ENCODE measurements at places on chromosomes 7 and 10.
A peak's percentile ranks its signal among the peaks of the same experiment; 100 is the strongest.

GRCh38 chr10:109889867-109890266 lies 33.4 kb downstream of the XPNPEP1 start:
- DNase-seq = no peak

GRCh38 chr10:68084469-68084868 lies 9.4 kb upstream of the HERC4 start:
- DNase-seq = no peak

DNA sequence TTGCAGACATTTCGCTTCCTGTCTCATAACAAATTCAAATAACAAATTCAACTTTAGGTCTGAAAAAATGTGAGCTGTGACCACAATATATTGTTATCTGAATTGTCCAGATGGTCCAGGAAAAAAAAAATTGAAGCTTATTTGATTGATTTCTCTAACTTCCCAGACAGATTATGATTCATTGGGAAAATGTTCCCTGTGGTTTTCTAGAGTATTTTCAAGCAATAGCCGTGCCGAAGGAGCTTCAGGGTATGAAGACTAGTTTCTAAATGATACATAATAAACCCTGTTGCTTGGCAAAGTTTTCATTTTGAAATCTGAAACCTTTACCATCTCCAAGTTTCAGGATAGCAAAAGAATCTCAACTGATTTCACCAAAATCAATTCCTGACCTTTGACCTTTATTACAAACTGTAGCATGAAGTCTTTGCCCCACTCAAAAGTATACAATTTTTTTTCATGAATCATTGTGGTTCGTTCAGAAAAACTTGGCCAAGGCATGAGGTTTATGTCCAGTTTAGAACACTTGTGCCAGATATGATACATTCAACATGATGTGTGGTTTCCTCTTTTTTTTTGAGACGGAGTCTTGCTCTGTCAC lies 109.9 kb downstream of the JCAD start:
- no peak for DNase-seq

DNA sequence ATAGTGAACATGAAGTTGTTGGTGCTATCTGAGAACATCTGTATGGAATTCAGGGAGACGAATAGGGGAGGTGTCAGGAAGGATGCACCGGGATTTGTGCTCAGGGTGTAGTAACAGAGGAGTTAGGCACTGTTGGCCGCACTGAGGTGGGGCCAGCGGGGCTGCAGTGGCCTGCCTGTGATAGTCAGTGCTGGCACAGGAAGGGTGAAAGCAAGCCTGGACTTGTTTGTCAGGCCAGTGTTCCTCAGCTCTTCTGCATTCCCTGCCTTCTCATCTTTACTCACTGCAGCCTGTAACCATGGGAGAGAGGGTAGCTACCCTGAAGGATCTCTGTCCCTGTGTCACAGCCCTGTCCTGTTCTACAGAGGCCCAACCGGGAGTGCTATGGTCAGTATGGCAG lies 81.3 kb downstream of the SH2D4B start:
- DNase-seq = no peak

- DNase-seq = no peak
Measured at GRCh38 chr10:94493463-94493862, 52.1 kb upstream of the HELLS start.

DNA sequence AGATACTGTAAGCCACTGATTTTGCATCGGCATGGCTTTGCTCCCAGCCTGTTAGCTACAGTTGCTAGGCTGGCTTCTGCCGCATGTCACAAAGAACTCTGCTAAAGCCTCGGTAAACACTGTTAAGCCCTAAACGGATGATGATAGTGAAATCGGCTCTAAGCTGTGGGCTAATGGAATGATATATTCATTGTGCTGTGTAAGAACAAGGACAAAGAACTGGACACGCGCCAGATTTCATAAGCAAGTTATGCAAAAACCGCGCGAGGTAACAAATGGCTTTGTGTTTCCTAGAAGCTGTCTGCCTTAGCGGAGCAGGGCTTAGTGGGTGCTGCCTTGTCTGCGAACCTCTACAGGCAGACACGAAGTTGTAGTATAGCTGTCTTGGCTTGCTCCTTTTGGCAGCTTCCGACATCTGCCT lies 331.3 kb upstream of the COBL start:
- peak; percentile 17 for DNase-seq

GRCh38 chr7:100472121-100472851 lies 6.7 kb downstream of the TSC22D4 start:
- no peak for DNase-seq

GRCh38 chr7:132243463-132243862 lies 332.8 kb downstream of the PLXNA4 start:
- no peak for DNase-seq

- DNase-seq = no peak
Measured at GRCh38 chr7:128105228-128106022, 74.2 kb upstream of the LRRC4 start.

DNA sequence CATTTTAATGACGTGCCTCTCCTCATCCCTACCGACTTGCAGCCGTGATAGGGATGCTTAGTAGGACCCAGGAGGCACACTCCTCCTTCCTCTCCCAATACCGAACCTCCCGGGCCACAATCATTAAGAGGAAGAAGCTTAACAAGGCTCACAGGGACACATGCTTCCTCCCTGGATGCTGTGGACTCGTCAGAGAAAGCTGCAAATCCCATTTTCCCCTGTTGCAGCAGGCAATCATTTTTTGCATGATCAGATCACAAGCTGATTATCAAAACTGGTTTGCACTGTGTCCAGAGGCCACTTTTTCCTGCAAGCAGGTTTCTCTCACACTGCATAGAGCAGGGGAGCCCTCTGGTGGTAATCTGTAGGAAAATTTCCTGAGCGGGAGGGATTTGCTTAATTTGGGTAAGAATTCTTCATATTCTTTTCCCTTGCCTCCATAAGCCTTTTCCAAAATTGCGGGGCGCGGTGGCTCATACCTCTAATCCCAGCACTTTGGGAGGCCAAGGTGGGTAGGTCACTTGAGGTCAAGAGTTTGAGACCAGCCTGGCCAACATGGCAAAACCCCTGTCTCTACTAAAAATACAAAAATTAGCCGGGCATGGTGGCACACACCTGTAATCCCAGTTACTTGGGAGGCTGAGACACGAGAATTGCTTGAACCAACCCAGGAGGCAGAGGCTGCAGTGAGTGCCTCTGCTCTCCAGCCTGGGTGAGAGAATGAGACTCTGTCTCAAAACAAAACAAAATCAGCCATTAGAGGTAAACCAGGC lies 16.1 kb upstream of the LAMB4 start:
- DNase-seq = peak; percentile 82

DNA sequence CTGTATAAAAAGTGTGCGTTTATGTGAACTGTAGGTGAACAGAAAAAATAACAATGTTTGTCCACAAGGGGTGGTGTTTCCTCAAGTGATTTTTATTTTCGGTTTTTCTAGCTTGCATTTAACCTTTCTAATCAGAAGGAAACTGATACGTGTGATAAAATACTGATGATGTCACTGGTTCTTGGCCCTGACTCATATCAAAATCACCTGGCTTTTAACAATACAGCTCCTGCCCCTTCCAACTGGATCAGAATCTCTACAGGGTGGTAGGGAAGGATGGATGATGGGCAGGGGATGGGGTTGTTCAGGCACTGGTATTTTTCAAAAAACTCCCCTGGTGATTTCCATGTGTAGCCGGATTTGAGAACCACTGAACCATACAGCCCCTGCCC lies 10.9 kb downstream of the NPFFR1 start:
- DNase-seq = peak; percentile 25

DNA sequence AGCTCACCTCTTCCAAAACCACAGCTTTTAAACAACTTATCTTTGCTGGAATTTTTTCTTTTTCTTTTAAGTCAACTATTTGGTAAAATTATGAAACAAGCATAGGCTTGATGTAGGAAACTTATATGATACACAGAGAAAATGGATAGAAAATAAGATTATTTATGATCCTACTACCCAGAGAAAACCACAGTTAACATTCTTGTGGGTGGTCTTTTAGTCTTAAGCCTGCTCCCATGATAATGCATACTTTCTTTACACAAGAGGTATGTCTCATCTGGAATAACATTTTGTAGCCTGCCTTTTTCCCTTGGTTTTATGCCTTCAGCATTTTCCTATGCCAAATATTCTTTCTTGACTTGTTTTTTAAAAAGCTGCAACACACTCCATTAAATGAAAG lies 21.4 kb downstream of the PLPP4 start:
- no peak for DNase-seq

DNA sequence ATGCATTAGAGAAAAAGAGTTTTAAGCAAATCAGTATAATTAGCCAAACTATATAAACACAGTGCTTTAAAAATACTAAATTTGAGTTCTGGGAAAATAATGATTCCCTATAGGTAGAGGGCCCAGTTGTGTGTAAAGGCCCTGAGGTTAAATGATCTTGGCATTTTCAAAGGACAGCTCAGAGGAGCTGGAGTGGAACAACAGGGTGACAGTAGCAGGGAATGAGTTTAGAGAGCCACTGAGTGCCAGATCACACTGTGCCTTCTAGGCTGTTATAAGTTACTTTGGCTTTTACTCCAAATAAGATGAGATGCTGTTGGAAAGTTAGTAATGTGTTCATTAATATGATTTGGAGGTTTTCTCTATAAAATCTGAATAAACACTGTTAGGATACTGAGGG lies 34.6 kb downstream of the VWDE start:
- DNase-seq = no peak

GRCh38 chr10:109877546-109877945 lies 45.8 kb downstream of the XPNPEP1 start:
- DNase-seq = no peak

GRCh38 chr7:156174428-156174827 lies 362.2 kb upstream of the SHH start:
- no peak for DNase-seq

- DNase-seq = no peak
Measured at GRCh38 chr10:11236234-11236633, 218.6 kb downstream of the CELF2 start.

DNA sequence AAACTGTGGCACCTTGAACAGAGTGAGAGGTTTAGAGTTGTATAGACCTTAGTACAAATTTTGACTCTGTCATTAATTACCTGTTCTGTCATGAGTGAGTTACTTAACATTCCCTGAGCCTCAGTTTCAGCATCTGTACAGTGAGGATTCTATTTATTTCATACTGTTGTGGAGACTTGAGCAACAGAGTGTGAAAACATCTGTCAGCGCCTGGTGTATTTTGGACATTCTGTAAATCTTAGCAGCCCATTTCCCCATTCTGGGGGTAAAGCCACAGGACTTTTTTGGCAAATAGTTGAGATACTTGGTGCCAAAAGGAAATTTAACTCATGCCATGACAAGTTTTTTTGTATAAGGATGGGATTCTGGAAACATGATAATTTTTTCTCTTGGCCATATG lies 94.8 kb downstream of the AUTS2 start:
- no peak for DNase-seq

DNA sequence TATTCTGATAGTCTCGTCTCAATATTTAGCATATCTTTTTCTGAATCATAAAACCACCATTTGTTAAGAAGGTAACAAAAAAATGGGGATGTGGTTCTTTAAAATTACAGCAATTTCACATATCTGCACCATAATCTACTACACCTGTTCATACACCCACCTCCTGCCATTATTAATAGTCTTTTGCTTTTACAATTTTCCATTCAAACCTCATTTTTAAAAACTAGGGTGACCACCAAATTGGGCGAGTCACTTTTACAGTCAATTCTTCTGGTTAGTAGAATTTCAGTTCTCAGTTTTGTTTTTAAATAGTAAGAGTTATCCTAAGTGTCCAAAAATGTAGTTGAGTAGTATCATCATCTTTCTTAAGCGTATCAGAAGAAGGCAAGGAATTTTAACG lies 48.4 kb upstream of the GSAP start:
- no peak for DNase-seq

GRCh38 chr10:7043055-7043653 lies 367.7 kb downstream of the SFMBT2 start:
- no peak for DNase-seq

- no peak for DNase-seq
Measured at GRCh38 chr7:151454305-151454704, 14.4 kb upstream of the CRYGN start.

DNA sequence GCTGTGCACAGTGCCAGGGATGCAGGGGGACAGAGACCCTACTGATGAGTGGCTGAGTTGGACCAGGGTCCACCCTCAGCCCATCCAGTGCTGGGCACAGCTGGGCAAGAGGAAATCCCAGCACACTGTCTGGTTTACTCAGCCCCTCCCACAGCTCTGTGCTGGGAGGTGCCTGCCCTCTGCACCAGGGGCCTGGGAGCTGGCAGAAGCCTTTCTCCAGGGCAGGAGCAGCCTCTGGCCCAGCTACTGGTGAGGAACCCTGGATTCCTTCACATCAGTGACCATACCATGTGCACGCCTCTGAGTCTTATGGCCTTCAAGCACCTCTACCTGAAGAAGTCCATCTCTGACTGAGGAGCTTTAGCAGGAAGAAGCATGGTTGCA lies 25.9 kb upstream of the C10orf71 start:
- no peak for DNase-seq

DNA sequence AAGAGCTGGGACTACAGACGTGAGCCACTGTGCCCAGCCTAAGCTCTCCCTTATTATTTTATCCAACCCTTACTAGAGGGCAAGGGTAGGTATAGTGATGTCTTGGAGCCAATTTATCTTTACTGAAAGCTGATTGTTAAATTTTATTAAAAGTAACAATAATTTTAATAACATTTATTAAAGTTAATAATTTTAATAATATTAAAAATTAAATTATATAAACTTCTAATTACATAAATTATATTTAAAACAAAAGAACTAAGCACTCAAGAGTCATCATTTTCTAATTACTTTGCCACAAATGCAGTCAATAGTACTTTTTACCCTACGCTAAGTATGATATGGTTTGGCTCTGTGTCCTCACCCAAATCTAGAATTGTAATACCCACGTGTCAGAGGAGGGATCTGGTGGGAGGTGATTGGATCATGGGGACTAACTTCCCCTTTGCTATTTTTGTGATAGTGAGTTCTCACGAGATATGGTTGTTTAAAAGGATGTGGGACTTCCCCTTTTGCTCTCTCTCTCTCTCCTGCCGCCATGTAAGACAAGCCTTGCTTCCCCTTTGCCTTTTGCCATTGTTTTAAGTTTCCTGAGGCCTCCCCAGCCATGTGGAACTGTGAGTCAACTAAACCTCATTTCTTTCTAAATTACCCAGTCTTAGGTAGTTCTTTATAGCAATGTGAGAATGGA lies 58.4 kb upstream of the ETV1 start:
- no peak for DNase-seq

All from RPMI8226 (cell line).